Activated CD4-positive, alpha-beta T cell treated with anti-CD3 and anti-CD28 coated beads, Interleukin-2, amount 10 ng/mL, durations not matched to agents 24 days and 14 days (primary cell): ENCODE measurements at places on chromosomes 7 and 10.

DNA sequence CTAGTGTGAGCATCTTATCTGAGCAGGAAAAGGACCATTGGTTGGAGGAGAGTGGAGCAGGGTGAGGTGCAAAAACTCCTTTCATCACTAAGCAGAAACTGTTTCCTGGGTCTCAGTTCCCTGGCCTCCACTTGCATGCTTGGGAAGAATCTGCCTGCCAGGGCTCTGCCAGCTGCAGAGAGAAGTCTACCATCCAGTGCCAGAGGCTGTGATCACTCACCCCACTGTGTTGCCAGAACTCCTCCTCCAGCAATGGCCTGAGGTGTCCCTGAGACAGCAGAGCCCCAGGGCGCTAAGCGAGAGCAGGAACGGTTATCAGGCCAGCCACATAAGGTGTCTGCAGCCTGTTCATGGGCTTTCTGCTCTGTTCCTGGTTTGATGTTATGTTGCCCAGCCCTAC is 991.4 kb downstream of the CCSER2 start:
- H3K27ac ChIP-seq: no peak overlapping the region
- no peaks in the 10 kb centered on the region for H3K36me3 ChIP-seq
- no peaks in the 10 kb centered on the region for H3K27me3 ChIP-seq
- no peak overlapping the region for H3K4me3 ChIP-seq

DNA sequence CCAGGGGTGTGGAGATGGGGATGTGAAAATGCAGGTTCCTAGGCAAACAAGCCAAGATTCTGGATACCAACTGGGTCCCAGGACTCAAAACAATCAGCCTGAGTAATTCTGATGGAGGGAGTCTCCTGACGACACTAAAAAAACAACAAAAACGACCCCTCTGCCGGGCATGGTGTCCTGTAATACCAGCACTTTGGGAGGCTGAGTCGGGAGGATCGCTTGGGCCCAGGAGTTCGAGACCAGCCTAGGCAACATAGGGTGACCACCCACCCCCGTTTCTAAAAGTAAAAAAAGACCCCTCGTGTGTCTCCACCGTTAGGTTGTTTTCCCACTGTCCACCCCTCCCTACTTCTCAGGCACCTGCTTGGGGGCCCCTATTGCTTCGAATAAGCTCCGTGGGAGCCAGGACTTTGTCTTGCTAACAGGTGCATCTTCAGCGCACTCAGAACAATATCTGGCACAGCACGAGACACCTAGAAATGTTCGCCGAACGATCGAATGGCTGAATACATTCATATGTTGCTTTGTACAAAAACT is 743 bp upstream of the NRF1 start:
- peak overlapping the region; percentile 95 for H3K27ac ChIP-seq
- no peaks in the 10 kb centered on the region for H3K27me3 ChIP-seq
- no peak for DNase-seq
- H3K4me1 ChIP-seq: peaks cover 47% of the 10 kb centered on the region

DNA sequence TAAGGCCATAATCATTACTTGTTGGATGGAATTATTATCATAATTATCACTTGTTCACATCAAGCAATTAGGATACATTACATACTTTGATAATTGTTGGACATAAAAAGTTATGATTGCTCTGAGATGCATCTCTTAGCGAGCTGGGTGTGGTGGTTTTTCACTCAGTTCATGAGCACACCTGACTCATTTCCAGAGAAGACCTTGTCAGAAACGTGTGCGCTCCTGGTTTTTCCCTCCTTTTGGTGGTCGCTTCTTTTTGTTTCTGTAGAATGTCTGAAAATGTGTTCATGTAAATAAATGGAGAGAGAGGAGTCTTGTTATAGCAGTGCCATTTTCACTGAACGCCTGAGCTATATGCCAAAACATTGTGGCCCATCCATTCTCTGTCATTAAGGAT is 141.3 kb downstream of the PAXIP1 start:
- DNase-seq: no peak
- no peak overlapping the region for H3K4me3 ChIP-seq
- no peak overlapping the region for H3K27ac ChIP-seq
- no peaks in the 10 kb centered on the region for H3K4me1 ChIP-seq
- H3K36me3 ChIP-seq: no peaks in the 10 kb centered on the region

DNA sequence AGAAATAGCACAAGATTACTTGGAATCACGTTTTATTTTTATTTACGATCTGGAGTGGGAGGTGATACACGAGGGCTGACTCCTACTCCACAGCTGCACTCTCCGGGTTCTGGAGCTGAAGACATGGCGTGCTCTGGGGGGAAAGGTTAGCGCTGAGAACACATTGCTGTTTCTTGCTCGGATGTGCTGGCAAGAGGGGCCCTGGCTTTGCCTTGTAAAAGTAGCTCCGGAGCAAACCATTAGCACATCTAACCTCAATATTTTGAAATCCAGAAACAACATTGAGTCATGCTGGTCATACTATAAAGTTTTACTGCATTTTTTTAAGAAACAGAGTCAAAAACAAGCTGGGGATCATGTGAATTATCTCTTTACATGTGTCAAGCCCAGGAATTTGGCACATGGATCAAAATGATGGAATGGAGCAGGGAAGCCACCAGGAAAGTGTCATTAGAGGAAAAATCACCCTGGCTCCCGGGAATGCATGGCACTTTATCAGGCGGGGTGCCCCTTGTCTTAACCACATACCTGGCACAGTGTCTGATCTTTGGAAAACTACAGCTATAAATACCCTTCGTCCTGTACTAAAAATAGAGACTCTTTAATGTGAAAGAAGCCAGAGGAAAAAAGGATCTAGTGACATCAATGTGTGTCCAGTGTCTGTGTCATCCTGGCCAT is 31.6 kb upstream of the LYZL1 start:
- H3K4me1 ChIP-seq: no peaks in the 10 kb centered on the region
- H3K4me3 ChIP-seq: no peak overlapping the region
- peaks cover 3% of the 10 kb centered on the region for H3K27me3 ChIP-seq

GRCh38 chr7:94588075-94588474 is 67.9 kb downstream of the SGCE start:
- no peaks in the 10 kb centered on the region for H3K27me3 ChIP-seq
- no peaks in the 10 kb centered on the region for H3K4me1 ChIP-seq
- H3K4me3 ChIP-seq: no peak overlapping the region
- no peak for DNase-seq

DNA sequence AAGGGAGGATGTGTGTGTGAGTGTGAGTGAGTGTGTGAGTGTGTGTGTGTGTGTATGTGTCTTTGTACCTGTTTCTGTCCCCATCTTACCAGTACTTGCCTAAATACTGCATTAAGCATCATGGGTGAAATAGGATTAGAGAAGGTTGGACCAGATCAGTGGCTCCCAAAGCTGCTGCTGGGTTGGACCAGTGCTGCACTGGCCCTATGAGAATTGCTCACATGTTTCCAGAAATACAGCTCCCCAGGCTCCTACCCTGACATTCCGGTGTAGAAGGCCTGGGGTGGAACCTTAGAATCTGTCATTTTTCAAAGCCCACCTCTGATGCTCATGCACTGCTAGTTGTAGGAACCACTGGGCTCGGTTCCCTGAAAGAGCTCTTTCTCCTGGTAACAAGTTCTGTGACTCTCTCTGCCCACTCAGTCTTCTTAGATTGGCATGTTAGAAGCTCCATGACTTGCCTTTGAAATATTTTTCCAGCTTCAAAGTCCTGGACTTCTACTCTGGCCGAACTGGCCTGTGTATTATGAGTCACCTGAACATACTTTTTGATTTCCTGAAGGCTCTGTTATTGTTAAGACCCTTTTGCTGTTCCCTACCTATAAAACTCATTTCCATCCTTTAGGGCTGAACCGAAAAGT is 224.7 kb downstream of the CUX1 start:
- H3K27me3 ChIP-seq: no peaks in the 10 kb centered on the region
- no peak overlapping the region for H3K4me3 ChIP-seq
- H3K4me1 ChIP-seq: no peaks in the 10 kb centered on the region
- DNase-seq: no peak

DNA sequence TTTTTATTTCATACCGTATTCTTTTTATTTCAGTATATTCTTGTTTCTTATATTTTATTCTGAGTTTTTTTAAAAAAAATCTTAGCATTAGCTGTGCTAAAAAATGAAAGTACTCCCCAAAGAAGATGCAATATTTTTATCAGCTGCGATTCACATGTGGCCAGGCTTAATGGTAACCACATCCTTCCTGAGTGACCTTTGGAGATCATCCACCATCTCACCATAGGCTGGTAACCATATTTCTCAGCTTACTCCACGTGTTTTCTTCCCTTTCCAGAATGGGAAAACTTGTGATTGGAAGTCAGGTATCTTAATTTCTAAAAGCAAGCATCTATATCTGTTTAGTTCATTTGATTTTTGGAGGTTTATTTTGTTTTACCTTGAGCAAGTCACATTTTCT is 18.8 kb upstream of the LIPM start:
- peaks cover 38% of the 10 kb centered on the region for H3K27me3 ChIP-seq
- no peak for DNase-seq
- no peak overlapping the region for H3K4me3 ChIP-seq
- no peaks in the 10 kb centered on the region for H3K36me3 ChIP-seq
- no peak overlapping the region for H3K27ac ChIP-seq

- H3K4me3 ChIP-seq: no peak overlapping the region
- no peak for DNase-seq
- H3K27me3 ChIP-seq: peaks cover 10% of the 10 kb centered on the region
- H3K36me3 ChIP-seq: no peaks in the 10 kb centered on the region
- H3K4me1 ChIP-seq: no peaks in the 10 kb centered on the region
Observed at GRCh38 chr7:94449151-94449725, 54.5 kb downstream of the COL1A2 start.

- DNase-seq: no peak
- H3K4me3 ChIP-seq: no peak overlapping the region
- H3K4me1 ChIP-seq: no peaks in the 10 kb centered on the region
- no peaks in the 10 kb centered on the region for H3K36me3 ChIP-seq
- H3K27me3 ChIP-seq: no peaks in the 10 kb centered on the region
Observed at GRCh38 chr10:67492317-67493019, 203.5 kb downstream of the CTNNA3 start.

DNA sequence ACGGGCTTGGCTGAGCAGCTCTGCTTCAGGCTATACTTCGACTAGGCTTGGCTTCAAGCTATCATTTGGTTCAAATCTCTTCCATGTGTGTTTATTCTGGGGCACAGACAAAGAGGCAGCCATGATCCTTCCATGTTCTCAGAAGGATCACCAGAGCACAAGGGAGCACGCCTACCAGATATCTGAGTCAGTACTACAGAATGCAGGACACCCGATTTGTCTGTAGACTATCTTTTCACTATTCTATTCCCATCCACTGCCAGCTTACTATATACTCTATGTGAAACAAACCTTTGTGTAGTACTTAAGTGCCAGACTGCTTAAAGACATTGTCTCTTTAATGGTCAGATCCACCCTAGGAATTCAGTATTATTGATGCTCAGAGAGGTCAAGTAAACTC is 35.1 kb downstream of the CH25H start:
- H3K27me3 ChIP-seq: peaks cover 51% of the 10 kb centered on the region
- no peak overlapping the region for H3K27ac ChIP-seq
- H3K36me3 ChIP-seq: no peaks in the 10 kb centered on the region
- DNase-seq: no peak

DNA sequence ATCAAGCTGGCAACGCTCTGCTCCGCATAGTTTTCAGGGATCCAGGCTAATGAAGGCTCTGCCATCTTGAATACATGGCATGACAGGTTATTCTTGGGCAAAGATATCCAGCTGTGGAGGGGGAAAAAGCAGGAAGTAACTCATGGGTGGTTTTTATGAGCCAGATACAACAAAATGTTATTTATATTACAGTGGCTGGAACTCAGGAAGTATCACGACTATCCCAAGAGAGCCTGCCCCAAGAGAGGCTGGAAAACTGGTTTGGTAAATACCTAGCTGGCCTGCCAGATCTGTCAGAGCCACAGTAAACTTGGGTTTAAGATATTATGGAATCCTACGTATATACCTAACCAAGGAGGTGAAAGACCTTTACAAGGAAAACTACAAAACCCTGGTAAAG is 462.8 kb upstream of the ANKRD30A start:
- H3K27ac ChIP-seq: no peak overlapping the region
- H3K4me1 ChIP-seq: no peaks in the 10 kb centered on the region
- no peak overlapping the region for H3K4me3 ChIP-seq
- H3K27me3 ChIP-seq: no peaks in the 10 kb centered on the region
- no peaks in the 10 kb centered on the region for H3K36me3 ChIP-seq
- no peak for DNase-seq

GRCh38 chr7:131106681-131107336 is 220.9 kb upstream of the MKLN1 start:
- peaks cover 38% of the 10 kb centered on the region for H3K36me3 ChIP-seq
- peak overlapping the region; percentile 99 for H3K27ac ChIP-seq
- H3K27me3 ChIP-seq: no peaks in the 10 kb centered on the region
- H3K4me1 ChIP-seq: peaks cover 68% of the 10 kb centered on the region
- peak; percentile 87 for DNase-seq

DNA sequence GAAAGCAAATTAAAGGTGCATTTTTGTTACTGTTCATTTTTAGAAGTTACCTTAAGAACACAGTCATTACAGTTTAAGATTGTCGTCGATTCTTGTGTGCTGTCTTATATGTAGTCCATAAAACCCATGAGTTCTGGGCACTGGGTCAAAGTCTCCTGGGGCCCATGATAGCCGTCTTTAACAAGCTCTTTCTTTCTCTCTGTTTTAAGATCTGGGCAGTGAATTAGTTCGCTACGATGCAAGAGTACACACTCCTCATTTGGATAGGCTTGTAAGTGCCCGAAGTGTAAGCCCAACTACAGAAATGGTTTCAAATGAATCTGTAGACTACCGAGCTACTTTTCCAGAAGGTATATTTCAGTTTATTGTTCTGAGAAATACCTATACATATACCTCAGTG is 90.7 kb upstream of the CAPZA2 start:
- no peaks in the 10 kb centered on the region for H3K36me3 ChIP-seq
- no peak overlapping the region for H3K27ac ChIP-seq
- H3K27me3 ChIP-seq: peaks cover 25% of the 10 kb centered on the region
- no peak overlapping the region for H3K4me3 ChIP-seq
- DNase-seq: no peak
- no peaks in the 10 kb centered on the region for H3K4me1 ChIP-seq

- no peak overlapping the region for H3K4me3 ChIP-seq
- H3K36me3 ChIP-seq: peaks cover 30% of the 10 kb centered on the region
- no peaks in the 10 kb centered on the region for H3K27me3 ChIP-seq
- no peaks in the 10 kb centered on the region for H3K4me1 ChIP-seq
- no peak for DNase-seq
- H3K27ac ChIP-seq: no peak overlapping the region
Observed at GRCh38 chr7:2384354-2385243, 18.8 kb upstream of the CHST12 start.

- H3K4me1 ChIP-seq: no peaks in the 10 kb centered on the region
- H3K27me3 ChIP-seq: peaks cover 7% of the 10 kb centered on the region
- H3K4me3 ChIP-seq: no peak overlapping the region
Observed at GRCh38 chr10:131880016-131880590, 20.7 kb upstream of the PPP2R2D start.
